Erythroblast (primary cell): ENCODE measurements at places on chromosomes 2 and 18.

GRCh38 chr2:43526994-43527393, 68.8 kb downstream of the THADA start:
- DNase-seq: no peak

DNA sequence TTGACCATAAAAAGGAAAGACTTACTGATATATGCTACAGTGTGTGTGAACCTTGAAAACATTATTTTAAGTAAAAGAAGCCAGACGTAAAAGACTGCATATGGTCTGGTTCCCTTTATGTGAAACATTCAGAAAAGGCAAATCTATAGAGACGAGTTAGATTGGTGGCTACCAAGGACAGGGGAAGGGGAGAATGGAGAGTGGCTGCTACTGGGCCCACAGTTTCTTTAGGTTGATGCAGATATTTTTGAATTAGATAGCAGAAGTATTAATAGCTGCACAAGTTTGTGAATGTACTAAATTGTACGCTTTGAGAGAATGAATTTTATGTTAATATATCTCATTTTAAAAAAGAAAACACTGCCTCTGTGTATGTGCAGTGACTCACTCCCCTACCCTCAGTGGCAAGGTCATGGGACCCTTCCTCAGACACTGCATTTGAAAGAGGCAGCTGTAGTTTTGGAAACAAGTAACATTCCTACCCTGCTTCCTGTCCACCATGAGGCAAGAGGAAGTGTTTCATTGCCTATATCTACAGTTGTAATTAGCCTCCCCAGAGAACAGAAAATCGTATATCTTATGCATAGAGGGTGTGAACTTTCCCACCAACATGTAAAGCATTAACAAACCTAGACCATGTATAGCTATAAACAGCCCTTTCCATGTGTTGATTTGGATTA, 29.8 kb upstream of the ARMC9 start:
- no peak for DNase-seq

- DNase-seq: no peak
These were observed 384.7 kb upstream of the RAB12 start for GRCh38 chr18:8224576-8224975.

DNA sequence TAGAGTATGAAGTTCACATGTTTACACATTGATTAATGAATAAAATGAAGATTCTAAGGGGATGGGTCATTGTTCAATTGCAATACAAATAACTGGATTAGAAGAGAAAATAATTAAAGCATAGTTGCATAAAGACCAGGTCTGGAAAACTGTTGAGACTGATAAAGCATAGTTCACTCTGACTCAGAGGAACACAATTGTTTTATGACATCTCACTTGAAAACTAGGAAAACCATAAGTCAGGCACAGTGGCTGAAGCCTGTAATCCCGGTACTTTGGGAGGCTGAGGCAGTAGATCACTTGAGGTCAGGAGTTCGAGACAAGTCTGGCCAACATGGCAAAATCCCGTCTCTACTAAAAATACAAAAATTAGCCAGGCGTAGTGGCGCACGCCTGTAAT, 46.7 kb downstream of the PLA2R1 start:
- DNase-seq: no peak

- no peak for DNase-seq
These were observed 30.8 kb downstream of the SH3YL1 start for GRCh38 chr2:233030-233429.

- DNase-seq: no peak
These were observed 428.7 kb upstream of the GYPC start for GRCh38 chr2:126227250-126227649.

DNA sequence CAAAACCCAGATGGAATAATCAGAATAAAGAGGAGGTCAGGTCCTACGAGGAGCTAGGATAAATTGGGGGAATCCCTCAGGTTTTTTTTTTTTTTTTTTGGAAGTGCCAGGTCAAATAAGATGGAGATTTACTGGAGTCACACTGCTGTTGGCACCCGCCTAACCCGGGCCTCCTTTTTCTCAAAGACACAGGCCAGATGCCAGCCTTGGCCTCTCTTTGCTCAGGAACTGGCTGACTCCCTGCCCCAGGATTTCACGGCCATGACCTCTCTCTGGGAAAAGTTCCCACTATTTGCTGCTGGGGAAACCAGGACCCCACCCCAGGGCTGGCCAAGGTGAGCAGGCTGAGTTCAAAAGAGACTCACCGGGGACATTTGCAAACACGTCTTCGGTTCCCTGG, 2.5 kb downstream of the CD8A start:
- DNase-seq: no peak

DNA sequence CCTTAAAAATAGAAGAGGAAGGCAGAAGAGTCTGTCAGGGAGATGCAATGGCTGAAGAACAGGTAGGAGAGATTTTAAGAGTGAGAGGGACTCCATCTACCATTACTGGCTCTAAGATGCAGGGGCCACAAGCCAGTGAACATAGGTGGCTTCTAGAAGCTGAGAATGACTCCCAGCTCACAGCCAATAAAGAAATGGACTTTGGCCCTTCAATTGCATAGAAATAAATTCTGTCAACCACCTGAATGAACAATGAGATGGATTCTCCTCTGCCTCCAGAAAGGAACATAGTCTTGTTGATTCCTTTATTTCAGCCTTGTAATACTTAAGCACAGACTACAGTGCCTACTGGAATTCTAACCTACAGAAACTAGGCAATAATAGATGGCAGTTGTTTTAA, 603.3 kb upstream of the NXPH2 start:
- no peak for DNase-seq

DNA sequence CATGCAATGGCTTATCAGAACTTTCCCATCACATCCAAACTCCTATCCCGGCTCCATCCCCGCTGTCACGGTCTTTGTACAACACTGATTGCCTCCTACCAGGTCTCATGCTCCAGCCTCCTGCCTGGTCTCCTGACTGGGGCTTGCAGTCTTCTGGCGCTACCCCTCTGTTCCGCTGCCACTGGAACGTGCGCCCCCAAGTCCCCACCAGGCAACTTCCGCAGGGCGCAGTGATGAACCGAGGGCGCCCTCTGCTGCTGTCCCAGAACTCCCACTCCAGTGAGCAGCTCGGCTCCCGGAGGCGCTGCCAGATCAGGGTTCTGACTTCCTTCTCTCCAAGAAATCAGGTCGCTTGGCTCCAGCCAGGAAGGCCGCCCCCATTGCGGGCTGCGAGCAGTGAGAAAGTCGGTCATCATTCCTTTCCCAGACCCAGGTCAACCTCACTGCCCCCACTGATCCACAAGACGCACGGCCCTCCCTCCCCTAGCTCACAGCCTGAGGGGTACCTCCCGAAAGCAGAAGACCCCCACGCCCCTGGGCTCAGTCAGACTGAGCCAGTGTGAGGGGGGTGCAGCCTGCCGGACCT, 43.9 kb upstream of the RAB11FIP5 start:
- DNase-seq: peak; percentile 46

- no peak for DNase-seq
These were observed 8.4 kb upstream of the CTLA4 start for GRCh38 chr2:203859030-203859789.

- peak; percentile 46 for DNase-seq
These were observed 51.5 kb downstream of the USP37 start for GRCh38 chr2:218516614-218517013.

DNA sequence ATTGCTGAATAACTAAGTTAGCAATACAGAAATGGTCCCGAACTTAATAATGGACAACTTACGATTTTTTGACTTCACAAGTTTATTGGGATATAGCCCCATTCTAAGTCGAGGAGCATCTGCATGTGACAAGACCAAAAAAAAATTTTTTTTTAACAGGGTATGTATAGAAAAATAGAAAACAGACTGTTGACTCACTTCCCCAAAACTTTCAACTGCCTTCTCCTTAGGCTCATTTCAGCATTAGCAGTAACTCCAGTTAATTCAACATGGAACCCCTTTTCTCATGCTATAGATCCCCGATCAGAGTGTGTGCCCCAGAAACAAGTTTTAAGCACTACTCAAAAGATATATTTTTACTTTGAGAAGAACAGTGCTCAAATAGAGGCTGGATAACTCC, 5.4 kb downstream of the CD302 start:
- DNase-seq: no peak

GRCh38 chr2:184339966-184340365, 258.4 kb upstream of the ZNF804A start:
- DNase-seq: no peak

DNA sequence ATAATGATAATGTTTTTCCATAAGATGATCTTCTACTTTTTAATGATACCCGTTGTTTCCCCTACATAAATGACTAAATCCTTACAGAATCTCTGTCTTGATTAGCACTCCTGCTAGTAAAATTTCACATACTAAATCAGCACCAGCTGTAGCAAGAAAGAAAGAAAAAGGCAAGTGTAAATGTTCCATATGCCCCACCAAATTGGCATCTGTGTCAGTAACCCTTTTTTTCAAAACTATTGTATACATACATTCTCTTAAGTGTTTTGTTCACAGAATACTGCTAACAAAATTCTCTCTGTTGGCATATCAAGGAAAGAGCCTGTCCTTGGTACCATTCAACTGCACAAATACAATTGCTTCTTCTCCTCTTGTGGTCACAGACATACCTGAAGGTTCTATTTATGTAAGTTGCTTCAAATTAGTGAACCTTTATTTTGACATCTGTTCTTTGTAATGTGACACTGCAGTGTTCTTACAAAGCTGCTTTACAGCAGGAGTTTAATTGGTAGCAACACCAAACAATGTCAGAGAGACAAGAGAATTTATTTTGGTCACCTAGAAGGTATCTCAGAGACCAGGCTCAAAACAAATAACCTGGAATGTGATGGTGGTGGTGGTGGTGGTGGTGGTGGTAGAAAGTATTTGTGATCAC, 641.9 kb downstream of the ZEB2 start:
- no peak for DNase-seq

DNA sequence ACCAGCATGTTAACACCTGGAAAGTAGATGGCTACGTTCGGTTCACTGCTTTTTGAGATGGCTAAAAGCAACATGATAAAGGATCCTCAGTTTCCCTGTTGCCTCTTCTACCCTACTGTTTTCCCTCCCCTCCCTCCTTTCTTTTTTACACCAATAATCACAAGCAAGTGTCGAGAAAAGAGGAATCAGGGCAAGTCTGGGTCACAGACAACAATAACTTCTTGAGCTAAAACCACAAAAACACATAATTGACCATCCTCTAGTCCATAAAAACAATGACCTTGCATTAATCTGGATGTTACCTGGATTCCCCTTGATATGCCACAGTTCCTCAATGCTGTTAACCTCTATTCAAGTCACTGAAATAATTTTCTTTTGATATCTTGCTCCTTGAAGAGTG, 736.6 kb upstream of the GCFC2 start:
- DNase-seq: no peak

GRCh38 chr18:67770520-67770919, 254.0 kb upstream of the DSEL start:
- no peak for DNase-seq

DNA sequence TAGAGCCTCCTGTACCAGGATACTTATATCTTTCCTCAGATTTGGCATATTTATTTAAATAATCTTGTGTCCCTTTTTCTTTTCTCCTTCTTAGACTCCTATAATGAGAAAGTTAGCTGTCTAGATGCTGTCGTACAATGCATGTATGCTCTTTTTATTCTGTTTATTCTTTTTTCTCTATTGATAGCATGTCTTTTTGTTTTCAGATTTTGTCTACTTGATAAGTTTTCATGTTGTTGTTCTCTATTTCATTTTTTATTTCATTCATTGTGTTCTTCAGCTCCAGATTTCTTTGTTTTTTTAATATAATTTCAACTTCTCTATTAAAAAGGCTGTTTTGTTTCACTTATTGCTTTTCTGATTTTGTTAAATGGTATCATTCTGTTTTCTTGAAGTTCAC, 674.3 kb upstream of the POU3F3 start:
- no peak for DNase-seq
